ENCODE measurements at places on chromosomes 11 and 22.

GRCh38 chr22:25555586-25555985 lies 8.9 kb upstream of the GRK3 start:
- no peak for DNase-seq

DNA sequence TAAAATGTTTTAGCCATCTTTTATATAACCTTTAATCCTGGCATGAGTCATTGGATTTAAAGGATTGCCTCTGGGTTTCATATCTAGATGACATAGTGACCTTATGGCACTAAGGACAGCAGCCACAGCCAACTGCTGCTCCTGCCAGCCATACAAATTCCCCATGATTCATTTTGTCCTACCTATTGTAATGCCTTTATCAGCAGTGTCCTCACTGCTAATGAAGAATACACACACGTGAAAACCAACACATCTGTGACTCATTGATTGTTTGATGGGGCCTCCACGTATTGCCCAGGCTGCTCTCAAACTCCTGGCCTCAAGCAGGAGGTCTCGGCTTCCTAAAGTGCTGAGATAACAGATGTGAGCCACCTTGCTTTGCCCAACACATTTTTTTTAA lies 1.8 kb downstream of the LDHAL6A start:
- DNase-seq, result no peak

GRCh38 chr11:21567645-21568290 lies 625.1 kb upstream of the ANO5 start:
- no peak for DNase-seq

GRCh38 chr22:49789289-49790141 lies 38.2 kb downstream of the BRD1 start:
- DNase-seq, result no peak

GRCh38 chr11:133582750-133583149 lies 50.4 kb upstream of the OPCML start:
- no peak for DNase-seq

DNA sequence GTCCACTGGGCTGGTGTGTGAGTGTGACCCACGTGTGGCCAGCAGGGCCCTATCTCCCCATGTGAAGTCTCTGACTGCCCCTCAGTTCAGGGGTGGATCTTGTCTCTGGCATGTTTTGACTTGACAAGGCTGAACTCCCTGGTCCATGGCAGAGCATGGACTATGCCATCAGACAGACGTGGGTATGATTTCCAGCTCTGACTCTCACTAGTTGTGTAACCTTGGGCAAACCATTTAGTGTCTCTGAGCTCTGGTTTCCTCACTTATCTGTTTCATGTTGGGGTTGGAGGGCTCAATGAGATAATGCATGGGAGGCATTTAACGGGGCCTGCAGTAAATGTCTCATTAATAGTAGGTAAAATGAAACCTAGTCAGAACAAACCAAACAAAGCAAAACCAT lies 254.5 kb upstream of the NARS2 start:
- no peak for DNase-seq

GRCh38 chr11:94766713-94767206 lies 1.4 kb upstream of the AMOTL1 start:
- DNase-seq, result no peak

DNA sequence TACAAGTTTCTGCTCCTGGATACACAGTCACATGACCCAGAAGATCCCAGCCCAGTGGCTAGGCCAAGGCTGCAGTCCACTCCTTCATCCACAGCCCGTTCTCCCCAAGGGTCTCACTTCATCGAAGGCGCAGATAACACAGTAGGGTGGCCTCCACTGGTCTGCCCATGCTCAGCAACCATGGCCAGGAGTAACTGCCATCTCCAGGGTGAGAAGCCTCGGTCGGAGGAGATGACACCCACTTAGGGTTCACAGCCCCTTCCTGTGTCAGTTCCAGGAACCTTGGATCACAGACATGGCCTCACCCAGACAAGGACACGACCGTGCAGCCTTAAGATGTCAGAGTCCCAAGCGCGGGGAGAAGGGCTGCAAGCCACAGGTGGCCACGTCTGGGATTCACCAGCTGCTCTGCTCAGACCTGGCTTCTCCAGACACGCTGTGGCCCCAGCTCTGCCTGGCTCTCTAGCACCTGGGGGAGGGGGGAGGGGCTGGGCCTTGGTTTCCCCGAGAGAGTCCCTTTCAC lies 2.6 kb downstream of the BET1L start:
- DNase-seq, result no peak

DNA sequence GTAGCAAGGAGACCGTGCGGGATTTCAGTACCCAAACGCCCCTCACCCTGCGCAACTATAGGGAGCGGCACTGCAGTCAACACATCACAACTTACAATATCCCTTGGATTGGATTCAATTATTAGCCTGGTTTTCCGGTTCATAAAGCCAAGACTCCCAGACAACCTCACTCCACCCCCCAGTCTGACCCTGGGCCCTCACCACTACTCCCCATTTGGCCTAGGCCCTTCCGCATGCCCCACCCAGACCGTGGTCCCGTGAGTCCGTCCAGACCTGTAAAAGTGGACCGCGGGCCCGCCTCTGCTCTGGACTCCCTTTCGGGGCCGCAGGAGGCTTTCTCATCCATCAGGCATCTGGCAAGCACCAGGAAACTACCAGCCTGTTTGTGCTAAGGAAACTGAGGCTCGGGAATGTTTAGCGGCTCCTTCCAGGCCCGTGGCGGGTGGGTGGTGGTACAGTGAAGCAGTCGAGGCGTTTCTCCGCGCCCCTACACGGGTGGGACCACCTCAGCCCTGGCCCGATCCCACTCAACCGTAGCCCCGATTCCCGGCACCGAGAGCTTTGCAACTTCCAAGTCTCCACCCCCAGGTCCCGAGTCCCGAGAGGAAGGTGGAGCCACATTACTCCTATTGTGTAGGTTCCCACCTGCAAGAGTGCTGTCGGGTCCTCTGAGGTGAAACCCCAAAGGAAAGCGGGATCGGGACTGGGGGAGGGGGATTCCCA lies 679 bp upstream of the DPP3 start:
- peak; percentile 30 for DNase-seq

DNA sequence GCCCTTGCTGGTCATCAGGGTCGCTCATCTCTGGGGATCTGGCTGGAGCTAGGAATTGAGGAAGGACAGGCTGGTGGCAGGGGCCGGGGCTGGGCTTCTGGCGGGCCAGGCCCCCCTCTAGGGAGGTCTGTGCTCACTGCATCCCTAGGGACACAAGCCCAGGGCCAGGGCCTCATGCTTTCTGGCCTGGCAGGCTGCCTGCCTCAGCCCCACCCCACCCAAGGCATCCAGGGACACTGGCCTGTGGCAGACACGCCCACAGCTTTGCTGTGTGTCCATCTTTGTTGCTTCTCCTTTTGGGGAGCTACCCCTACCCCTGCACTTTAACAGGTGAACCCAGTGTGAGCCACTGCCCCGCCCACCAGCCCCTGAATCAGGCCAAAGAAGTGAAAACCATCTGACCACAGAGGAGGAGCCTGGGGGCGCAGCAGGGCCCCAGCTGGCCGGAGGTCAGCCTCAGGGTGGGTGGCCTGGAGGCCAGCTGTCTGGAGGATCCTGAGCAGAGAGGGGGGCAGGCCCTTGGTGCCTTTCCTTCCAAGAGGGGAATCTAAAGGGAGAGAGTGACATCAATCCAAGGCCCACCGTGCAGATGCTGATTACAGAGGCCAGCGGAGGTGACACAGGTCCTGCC lies 26.8 kb upstream of the CELSR1 start:
- DNase-seq, result no peak

DNA sequence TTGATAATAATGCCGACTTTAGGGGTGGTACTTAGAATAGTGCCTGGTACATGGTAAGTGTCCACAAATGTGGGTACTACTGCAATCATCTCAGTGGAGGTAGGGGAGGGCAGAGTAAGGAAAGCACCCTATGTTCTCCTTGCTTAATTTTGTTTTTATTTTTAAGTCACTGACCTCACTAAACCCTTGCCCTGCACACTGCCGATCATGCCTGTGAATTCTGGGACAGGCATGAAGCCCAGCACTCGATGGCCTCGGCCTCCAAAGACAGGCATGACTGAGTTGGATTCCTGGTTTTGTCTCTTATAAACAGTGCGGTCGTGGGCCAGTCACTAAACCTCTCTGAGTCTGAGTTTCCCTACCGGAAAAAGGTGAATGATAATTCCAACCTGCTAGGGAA lies 6.9 kb downstream of the LGALS12 start:
- no peak for DNase-seq

GRCh38 chr22:20017622-20017958 lies 967 bp upstream of the ARVCF start:
- no peak for DNase-seq

- peak; percentile 93 for DNase-seq
These were observed 8.1 kb downstream of the MALAT1 start for GRCh38 chr11:65506772-65507505.

DNA sequence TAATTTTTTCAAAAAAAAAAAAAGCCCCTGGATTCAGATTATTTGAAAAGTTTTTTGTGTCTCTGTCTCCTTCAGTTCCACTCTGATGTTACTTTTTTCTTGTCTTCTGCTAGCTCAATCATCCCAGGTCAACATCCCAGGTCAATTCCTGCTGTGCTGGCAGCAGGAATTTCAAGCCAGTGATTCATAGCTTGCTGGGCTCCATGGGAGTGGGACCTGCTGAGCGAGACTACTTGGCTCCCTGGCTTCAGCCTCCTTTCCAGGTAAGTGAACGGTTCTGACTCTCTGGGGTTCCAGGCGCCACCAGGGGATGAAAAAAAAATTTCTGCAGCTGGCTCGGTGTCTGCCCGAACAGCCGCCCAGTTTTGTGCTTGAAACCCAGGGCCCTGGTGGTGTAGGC lies 31.4 kb downstream of the PLAAT5 start:
- DNase-seq, result no peak

DNA sequence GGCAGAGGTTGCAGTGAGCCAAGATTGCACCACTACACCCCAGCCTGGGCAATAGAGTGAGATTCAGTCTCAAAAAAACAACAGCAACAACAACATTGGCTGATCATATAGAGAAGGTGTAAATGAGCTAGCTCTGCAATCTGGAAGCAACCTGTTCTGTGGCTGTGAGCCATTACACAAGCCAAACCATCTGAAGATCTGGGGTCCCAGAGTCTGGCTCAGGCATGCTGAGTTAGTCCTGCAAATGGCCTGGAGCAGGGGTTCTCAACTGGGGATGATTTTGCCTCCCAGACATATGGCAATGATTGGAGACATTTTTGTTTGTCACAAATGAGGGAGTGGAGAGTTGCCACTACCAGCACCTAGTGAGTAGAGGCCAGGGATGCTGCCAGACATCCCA lies 42.3 kb upstream of the RAB1B start:
- no peak for DNase-seq

DNA sequence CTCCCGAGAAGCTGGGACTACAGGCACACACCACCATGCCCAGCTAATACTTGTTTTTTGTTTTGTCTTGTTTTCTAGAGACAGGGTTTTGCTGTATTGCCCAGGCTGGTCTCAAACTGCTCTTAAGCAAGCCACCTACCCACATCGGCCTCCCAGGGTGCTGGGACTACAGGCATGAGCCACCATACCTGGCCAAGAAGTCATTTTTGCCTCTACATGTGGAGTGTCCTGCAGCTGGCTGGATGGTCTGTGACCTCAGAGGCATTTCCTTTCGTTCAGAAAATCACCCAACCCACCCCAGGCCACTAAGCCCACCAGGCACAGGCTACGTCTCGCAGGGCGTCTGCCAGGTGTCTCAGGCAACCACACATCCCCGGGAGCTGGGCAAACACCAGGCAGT lies 12.8 kb downstream of the SHANK2 start:
- DNase-seq, result no peak

DNA sequence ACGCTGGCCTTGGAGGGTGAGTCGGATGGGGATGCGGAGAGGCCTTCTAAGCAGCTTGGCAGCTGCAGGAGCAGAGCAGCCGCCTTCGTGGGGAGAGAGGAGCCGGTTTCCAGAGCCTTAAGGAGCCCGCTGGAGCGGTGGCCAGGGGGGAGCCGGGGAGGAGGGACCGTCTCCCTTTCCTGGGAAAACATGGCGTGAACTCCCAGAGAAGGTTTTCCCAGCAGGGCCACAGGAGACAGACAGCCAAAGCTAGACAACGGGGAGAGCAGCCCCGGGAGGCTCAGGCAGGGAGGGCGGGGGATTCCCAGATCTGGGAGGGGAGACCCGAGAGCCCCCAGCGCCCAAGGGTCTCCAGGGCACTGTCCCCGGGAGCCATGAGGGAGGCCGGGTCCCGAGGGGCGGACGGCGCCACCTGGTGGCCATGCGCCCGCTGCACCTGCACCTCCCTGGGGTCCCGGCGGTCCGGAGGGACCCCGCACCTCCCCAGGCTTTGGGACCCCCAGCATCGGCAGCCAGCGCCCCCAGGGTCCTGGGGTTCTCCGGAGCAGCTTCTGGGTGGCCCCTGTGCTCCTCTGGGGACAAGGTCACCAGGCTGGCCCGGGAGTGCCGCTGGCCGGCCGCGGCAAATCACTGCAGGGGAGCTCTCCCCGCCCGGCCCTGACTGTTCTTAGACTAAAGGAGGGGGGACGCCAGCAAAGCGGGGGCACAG lies 2.4 kb upstream of the SYT8 start:
- no peak for DNase-seq

- DNase-seq, result no peak
These were observed 19.4 kb upstream of the MALAT1 start for GRCh38 chr11:65479184-65480145.

- no peak for DNase-seq
These were observed 8.7 kb downstream of the SNRPD3 start for GRCh38 chr22:24564376-24565058.

GRCh38 chr22:43231724-43232034 lies 44.7 kb upstream of the TTLL12 start:
- DNase-seq, result no peak

DNA sequence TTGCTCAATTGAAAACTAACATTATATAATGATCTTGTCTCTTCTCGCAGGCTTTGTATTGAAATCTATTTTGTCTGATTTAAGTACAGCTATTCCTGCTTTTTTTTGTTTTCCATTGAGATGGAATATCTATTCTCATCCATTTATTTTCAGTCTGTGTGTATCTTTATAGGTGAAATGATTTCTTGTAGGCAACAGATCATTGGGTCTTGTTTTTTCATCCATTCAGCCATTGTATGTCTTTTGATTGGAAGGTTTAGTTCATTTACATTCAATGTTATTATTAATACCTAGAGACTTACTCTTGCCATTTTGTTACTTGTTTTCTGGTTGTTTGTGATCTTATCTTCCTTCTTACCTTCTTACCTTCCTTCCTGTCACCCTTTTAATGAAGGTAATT lies 77.8 kb upstream of the TRPC6 start:
- no peak for DNase-seq

GRCh38 chr22:24146194-24146616 lies 35.1 kb upstream of the SUSD2 start:
- DNase-seq, result no peak

- no peak for DNase-seq
These were observed 9.9 kb downstream of the SYNGR1 start for GRCh38 chr22:39359659-39360195.

Measured in Panc1 (cell line).